ENCODE measurements at places on chromosomes 7 and 10. TPM values are rescaled to one million over a fixed set of nuclear protein-coding genes. Genes with fewer than 3 reads are reported as not detected.

The LIPM gene
- not detected for total RNA-seq

DNA sequence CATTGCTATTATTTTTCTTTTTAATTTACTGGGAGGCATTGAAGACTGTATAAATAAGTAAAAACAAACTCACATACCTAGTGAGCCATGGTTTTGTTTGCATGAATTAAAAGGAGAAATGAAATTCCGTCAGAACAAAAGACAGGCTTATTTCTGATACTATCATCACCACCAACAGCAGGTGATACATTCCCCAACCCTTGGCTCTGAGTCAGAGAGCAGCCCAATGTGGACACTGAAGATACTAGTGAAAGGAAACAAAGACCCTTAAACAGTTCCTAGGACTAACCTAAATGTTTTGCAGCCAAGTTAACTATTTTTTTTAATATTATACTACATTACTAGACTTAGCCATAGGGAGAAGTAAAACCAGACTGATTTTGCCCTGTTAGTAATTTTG, 31.6 kb downstream of the CHRM2 start:
- no peaks in the 10 kb centered on the region for H3K4me1 ChIP-seq
- no peak for DNase-seq
- H3K36me3 ChIP-seq = no peaks in the 10 kb centered on the region
- H3K4me3 ChIP-seq = no peak overlapping the region

The UNCX gene
- not detected for total RNA-seq

The HELLS gene
- 9.4 TPM for total RNA-seq

GRCh38 chr10:94403380-94404213, 1.3 kb downstream of the TBC1D12 start:
- peak; percentile 30 for DNase-seq
- H3K27ac ChIP-seq = peak overlapping the region; percentile 67
- peaks cover 6% of the 10 kb centered on the region for H3K27me3 ChIP-seq
- peak overlapping the region; percentile 67 for H3K4me3 ChIP-seq

The LIPJ gene
- total RNA-seq = 0.09 TPM

The AFAP1L2 gene
- total RNA-seq = 2.8 TPM

- H3K27ac ChIP-seq = no peak overlapping the region
- DNase-seq = no peak
- H3K36me3 ChIP-seq = no peaks in the 10 kb centered on the region
- H3K4me3 ChIP-seq = no peak overlapping the region
Observed at GRCh38 chr10:60834401-60834800, 56.1 kb downstream of the CDK1 start.

DNA sequence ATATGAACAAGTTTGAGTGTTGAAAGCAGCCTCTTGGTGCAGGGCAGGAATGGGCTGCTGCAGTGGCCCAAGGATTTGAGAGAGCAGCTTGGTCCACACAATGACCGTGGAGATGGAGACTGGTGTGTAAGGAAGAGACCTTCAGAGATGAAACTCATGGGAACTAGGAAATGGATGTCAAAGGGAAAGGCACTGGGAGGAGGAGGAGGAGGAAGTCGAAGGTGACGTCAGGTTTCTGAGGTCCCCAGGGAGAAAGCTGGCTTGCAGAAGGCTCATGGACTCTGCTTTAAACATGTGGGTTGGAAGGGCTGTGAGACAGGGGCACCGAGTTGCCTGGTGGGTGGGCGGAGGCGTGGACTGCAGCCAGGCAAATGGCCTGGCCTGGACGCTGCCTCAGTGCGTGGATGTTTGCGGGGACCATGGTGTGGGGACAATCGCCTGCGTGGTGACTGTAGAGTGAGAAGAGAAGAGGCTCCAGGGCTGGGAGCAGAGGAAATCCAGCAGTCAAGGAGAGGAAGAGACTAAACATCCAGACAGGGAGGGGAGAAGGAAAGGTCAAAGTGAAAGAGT, 14.6 kb downstream of the C10orf71 start:
- peaks cover 38% of the 10 kb centered on the region for H3K4me1 ChIP-seq
- H3K27ac ChIP-seq = no peak overlapping the region
- H3K27me3 ChIP-seq = no peaks in the 10 kb centered on the region
- no peak for DNase-seq
- no peaks in the 10 kb centered on the region for H3K36me3 ChIP-seq

- H3K36me3 ChIP-seq = no peaks in the 10 kb centered on the region
- H3K27me3 ChIP-seq = peaks cover 2% of the 10 kb centered on the region
- H3K4me3 ChIP-seq = no peak overlapping the region
- no peaks in the 10 kb centered on the region for H3K4me1 ChIP-seq
- no peak for DNase-seq
- no peak overlapping the region for H3K27ac ChIP-seq
Observed at GRCh38 chr10:62501547-62501946, 127.4 kb downstream of the ZNF365 start.

DNA sequence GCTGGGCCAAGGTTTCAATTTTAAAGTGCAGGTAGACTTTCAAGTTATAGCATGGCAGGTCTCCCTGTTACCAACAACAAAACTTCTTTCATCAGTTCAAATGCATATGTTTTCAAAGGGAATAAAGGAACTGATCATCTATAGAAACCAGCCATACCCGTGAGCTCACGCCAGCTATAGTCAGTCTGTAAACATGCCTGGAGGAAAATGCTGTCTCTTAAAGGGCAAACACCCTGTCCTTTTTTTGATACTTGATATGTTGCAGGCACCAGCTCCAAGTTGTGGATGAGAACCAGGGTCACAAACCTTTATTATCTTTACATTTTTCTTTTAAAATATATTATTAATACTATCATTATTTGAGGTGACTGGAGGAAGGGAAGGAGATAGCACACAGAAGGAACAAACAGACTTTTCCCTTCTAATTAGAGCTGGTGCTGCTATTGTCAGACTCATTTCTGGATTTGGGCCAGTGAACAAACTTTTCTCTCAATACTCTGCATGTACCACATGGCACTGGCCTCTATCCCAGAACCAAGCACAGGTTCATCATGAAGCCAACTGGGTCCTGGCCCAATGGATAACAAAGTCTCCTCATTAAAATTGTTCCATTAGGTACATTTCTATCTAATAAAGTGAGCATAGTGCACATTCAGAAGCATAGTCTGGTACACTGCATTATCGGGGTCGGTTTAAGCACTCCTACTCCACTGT, 1102.4 kb downstream of the SORCS3 start:
- H3K27ac ChIP-seq = no peak overlapping the region
- H3K4me3 ChIP-seq = no peak overlapping the region
- DNase-seq = no peak
- H3K4me1 ChIP-seq = no peaks in the 10 kb centered on the region

GRCh38 chr7:636396-636795, 90.1 kb upstream of the DNAAF5 start:
- peaks cover 8% of the 10 kb centered on the region for H3K4me1 ChIP-seq
- no peak overlapping the region for H3K27ac ChIP-seq
- H3K27me3 ChIP-seq = no peaks in the 10 kb centered on the region
- no peaks in the 10 kb centered on the region for H3K36me3 ChIP-seq
- no peak overlapping the region for H3K4me3 ChIP-seq

DNA sequence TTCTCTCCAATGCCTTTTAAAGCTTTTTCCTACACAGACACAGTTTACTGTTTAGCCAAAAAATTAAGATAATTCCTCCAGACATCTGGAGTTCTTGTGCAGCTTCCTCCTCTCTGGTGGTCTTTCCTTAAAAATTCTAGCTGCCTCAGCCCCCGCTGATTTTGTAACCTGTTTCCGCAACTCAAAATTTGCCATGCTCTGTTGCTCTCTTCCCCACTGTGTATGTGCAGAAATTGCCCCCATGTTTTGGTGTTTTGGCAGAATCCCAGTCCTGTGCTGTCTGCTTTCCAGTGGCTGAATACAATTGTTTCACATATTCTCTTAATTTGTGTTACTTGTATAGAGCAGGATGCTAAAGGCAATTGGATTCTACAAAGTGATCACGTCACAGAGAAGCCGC, 151.7 kb upstream of the PRSS1 start:
- no peaks in the 10 kb centered on the region for H3K4me1 ChIP-seq
- no peaks in the 10 kb centered on the region for H3K36me3 ChIP-seq
- H3K27me3 ChIP-seq = no peaks in the 10 kb centered on the region
- no peak overlapping the region for H3K4me3 ChIP-seq
- no peak for DNase-seq

DNA sequence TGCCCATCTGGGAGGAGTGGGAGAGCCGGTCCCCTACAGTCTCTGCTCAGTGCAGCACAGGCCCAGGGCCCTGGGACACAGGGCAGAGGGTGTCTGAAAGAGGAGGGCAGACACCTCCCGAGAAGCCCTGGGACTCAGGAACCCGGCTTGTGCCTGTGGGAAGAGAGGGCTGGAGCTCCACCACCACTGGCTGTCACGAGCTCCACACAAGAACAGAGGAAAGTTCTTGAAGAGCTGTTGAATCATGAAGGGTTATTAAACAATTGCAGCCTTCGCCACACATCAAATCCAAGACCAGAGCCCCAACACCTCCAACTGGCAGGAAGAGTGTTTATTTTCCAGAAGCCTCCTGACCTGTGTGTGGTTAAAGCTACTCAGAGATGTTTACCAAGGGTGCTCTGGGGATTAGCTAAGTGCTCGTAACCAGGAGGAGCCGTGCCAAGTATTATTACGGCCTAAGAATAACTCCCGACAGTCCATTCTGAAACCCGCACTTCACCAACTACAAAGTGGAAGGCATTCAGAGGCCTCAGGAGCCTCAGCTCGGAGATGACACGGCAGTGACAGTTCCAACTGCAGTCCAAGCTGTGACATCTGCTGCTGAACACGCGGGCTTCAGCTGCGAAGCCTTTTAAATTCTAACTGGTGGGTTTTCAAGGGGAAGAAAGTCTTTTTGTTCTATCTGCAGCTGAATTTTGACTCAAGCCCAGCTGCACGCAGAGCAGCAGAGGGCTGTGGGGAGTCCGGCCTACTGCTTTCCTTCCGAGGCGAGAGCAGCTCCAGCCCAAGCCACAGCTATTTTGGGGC, 75.1 kb downstream of the MAD1L1 start:
- no peaks in the 10 kb centered on the region for H3K36me3 ChIP-seq
- no peaks in the 10 kb centered on the region for H3K4me1 ChIP-seq
- no peak for DNase-seq
- no peak overlapping the region for H3K4me3 ChIP-seq

DNA sequence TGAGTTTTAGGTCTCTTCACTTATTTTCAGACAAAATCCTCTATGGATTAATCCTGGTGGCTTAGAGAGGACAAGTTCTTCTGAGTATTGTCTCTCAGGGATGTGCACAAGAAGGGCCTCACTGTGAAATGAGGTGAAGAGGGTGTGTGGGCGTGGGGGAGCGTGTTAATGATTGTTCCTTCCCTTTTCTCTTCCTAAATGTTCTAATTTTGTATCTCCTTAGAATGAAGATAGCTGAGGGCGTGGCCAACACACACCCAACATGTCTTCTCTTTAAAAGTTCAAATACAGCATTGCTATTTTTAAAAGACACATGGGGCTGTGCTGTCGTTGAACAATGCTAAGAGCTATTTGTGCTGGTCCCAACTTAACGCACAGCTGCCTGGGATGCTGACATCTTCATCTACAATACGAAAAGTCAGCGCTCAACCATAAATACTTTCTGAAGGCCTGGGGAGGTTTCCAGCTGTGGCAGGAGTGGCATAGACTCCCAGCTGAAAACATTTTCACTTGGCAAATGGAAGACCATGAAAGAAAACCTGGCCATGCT, 135.9 kb downstream of the JCAD start:
- DNase-seq = no peak
- no peak overlapping the region for H3K4me3 ChIP-seq
- no peaks in the 10 kb centered on the region for H3K27me3 ChIP-seq
- no peaks in the 10 kb centered on the region for H3K36me3 ChIP-seq
- no peak overlapping the region for H3K27ac ChIP-seq

DNA sequence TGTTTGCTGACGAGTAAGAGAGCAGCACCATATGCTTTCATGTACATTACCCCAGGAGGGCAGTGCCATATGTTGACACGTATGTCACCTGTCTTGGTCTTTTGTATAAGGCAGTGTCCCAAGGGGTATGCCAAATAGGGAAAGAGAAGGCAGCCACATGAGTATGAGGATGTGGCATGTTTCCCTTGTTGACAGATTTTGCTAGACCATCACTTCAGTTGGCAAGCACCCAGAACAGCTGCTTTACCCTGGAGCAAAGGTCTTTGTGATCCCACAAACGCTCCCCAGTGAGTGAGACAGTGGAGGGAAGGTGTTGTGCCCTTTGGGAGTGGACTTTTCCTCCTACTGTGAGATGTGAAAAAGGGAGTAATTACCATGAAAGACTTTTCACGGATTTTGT, 350.1 kb downstream of the ETV1 start:
- H3K4me3 ChIP-seq = no peak overlapping the region
- no peaks in the 10 kb centered on the region for H3K27me3 ChIP-seq
- no peaks in the 10 kb centered on the region for H3K4me1 ChIP-seq
- H3K27ac ChIP-seq = no peak overlapping the region

DNA sequence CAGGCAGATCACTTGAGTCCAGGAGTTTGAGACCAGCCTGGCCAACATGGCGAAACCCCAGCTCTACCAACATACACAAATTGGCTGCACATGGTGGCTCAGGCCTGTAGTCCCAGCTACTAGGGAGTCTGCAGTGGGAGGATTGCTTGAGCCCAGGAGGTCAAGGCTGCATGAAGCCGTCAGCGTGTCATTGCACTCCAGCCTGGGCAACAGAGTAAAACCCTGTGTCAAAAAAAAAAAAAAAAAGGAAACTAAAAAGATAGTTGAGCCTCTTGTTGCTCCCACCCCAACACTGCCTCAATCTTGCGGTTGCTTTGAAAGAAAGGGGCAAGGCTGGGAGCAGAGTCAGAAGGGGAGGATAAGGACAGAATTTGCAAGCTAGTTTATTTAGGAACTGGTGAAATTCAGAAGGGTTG, 69.9 kb downstream of the SYPL1 start:
- no peak for DNase-seq
- no peak overlapping the region for H3K27ac ChIP-seq
- H3K27me3 ChIP-seq = peaks cover 4% of the 10 kb centered on the region
- H3K36me3 ChIP-seq = no peaks in the 10 kb centered on the region
- H3K4me3 ChIP-seq = no peak overlapping the region
- H3K4me1 ChIP-seq = peaks cover 8% of the 10 kb centered on the region

DNA sequence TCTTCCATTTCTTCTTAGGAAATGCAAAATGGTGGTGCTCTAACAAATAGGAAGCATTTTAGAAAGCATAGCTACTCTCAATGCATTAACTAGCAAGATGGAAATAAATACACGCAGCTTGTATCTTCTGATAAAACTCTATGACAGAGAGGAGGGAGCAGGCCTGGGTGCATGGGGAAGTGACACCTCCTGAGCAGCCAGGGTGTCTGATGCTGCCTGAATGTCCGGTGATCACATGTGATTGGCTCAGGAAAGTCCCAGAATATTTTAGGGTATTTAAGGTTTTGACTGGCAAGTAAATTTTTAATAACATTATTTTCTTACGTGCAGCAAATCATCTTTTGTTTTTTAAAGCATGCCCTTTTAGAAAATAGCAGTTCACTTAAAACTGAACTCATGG, 261.0 kb upstream of the KLF6 start:
- DNase-seq = no peak
- no peak overlapping the region for H3K27ac ChIP-seq
- H3K4me3 ChIP-seq = no peak overlapping the region
- no peaks in the 10 kb centered on the region for H3K36me3 ChIP-seq
- H3K4me1 ChIP-seq = no peaks in the 10 kb centered on the region

The PIK3CG gene
- 64.9 TPM for total RNA-seq

The CPA2 gene
- total RNA-seq = not detected

The BHLHA15 gene
- total RNA-seq = not detected

- no peak overlapping the region for H3K27ac ChIP-seq
- no peaks in the 10 kb centered on the region for H3K36me3 ChIP-seq
- H3K27me3 ChIP-seq = no peaks in the 10 kb centered on the region
Observed at GRCh38 chr10:46293228-46293627, 6.4 kb downstream of the ANTXRL start.

The PCDH15 gene
- not detected for total RNA-seq

- no peaks in the 10 kb centered on the region for H3K4me1 ChIP-seq
- no peak for DNase-seq
- no peaks in the 10 kb centered on the region for H3K27me3 ChIP-seq
Observed at GRCh38 chr7:49797987-49798660, 24.7 kb downstream of the VWC2 start.

Measured in natural killer cell (primary cell).